ENCODE measurements at places on chromosomes 12 and 14.

- DNase-seq = no peak
Measured at GRCh38 chr14:36619131-36619530, 36.7 kb upstream of the NKX2-8 start.

GRCh38 chr12:27754795-27755194 lies 25.2 kb upstream of the KLHL42 start:
- DNase-seq = no peak

GRCh38 chr12:64944966-64945365 lies 120.5 kb downstream of the TBC1D30 start:
- no peak for DNase-seq

GRCh38 chr14:57038689-57039088 lies 228.4 kb upstream of the OTX2 start:
- no peak for DNase-seq

GRCh38 chr12:116693286-116694227 lies 44.3 kb downstream of the SPRING1 start:
- no peak for DNase-seq

DNA sequence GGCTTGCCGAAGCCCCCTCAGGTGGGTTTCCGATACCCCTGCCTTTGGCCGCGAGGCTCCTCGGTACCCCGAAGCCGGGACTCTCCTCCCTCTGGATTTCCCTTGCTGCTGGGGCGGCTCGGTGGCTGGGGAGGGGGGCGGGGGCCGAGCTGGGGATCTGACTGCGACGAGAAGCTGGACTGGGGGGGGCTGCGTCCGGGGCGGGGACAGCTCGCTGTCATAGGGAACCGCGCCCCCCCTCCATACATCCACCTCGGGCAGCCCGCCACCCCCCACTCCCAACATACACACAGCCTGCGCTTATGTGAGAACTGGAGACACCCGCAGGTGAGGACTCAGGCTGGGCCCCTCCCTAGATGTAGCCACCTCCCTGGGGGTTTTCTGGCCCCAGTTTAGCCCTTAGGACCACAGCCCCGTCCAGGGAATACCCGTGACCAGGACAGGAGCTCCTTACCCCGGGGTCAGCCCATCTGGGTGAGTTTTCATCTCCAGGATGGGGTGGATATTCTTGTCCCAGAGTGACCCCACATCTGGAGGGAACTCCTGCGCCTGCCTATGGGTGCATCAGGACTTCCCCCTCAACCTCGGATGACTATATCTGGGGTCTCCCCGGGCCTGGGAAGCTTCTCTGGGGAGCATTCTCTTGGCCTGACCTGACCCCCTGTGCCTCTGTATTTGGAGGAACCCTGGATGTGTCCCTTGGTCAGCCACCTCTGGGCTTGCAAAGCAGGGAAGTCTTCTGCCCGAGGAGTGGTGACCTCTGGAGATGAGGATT lies 687 bp downstream of the ASIC1 start:
- no peak for DNase-seq

GRCh38 chr14:94367347-94368242 lies 20.8 kb downstream of the SERPINA1 start:
- DNase-seq = no peak

DNA sequence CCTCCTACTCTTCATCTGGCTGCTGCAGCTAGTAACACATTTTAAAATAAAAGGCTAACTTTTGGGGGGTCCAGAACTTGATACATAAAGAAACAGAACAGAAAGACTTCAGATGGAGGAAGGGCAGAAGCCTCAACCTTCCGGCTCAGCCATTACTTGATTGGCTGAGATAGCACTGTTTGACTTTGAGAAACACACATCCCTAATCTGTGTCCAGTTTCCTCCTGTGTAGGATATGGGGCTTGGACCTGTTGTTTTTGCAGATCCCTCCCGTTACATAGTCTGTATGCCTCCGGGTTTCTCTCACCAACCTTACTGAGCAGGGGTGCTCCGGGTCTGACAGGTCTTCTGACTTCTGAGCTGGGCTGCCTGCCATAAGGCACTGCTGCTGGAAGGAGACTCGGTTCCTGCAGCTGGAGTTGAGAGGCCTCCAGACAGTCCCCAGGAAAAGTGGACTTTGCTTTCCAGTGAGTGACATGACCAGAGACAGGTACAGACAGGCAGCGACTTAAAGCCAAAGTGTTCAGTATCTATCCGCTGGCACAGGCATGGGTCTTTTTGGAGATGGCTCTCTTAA lies 8.3 kb upstream of the ZNF641 start:
- no peak for DNase-seq

- DNase-seq = no peak
Measured at GRCh38 chr12:65814038-65814437, 10.2 kb upstream of the HMGA2 start.

- DNase-seq = no peak
Measured at GRCh38 chr12:19411234-19412204, 27.8 kb upstream of the AEBP2 start.

DNA sequence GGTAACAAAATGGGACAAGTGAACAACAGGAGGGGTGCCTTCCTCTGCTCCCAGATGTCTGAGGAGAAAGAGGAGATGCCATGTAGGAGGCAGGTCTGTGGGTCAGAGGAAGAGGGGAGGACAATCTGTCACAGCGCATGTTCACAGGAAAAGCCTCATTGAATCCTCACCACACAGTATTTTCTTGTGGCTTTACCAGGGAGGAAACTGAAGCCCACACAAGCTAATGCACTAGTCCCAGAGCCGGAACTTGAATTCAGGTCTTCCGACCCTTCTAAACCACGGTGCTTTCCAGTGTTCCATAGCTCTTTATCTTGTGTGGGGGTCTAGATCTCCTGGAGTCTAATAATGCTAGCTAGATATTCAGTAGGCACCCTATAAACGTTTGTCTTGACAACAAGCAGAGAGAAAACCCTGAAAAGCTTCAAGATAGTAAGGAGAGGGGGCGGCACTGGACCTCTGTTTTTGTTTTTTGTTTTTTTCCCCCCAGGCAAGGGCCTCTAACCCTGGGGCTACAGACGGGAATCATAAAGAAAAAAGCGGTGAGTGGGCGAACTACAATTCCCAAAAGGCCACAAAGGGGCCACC lies 371 bp upstream of the SHMT2 start:
- DNase-seq = no peak

DNA sequence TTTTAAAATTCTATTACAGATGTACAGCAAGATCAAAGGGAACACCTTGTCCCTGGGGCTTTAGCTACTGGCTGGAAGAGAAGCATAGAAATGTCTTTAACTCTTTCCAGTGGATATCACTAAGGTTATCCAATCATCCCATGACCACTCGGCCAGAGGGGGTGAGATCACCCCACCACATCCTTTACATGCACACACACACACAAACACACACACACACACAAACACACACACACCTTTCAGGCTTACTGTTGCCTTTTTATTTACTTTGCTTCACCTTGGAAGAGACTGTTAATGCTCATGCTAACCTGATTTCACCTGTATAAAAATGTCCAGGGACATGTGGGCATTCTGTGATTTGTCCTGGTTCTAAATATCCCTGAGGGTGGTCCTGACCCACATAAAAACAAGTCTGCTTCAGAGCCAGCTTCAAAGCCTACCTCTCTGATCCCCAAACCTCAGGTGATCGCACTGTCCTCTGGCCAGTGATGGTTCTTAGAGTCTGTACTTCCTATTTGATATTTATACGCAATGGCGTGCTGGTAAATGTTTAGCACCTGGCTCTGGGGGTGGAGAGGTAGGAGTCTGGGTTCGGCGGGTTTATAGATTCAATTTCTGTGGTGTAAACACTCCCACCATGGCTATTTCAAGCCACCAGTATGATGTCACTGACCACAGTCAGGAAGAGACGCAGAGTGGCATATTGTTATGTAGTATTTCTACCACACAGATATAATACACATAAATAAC lies 166.1 kb upstream of the EEA1 start:
- no peak for DNase-seq

GRCh38 chr14:93219103-93219726 lies 12.2 kb downstream of the UBR7 start:
- no peak for DNase-seq

- no peak for DNase-seq
Measured at GRCh38 chr12:48982397-48983080, 4.4 kb downstream of the WNT1 start.

- no peak for DNase-seq
Measured at GRCh38 chr12:79532907-79533288, 157.9 kb downstream of the PAWR start.

- no peak for DNase-seq
Measured at GRCh38 chr12:2052826-2053678, at the start of gene CACNA1C. Gene CACNA1C, plus strand, starts transcription at chr12:2052987. Its CDS starts 576 bp downstream, at chr12:2053563.

DNA sequence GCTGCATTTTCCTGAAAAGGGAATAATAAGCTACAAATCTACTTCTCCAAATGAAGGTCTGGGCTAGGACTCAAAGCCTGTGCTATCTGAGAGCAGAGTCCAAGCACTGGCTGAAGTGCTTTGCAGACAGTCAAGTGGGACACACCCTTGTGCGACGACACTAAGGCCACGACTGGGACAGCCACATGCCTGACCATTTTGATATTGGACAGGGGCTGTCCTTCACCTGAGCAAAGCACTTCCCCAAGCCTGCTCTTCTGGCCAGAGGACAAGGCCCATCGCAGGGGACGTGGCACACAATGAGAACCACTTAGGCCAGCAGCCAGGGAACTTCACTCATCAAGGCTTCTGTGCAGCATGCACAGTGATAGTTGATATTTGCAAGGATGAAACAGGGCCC lies 71.4 kb downstream of the RBM19 start:
- no peak for DNase-seq

- DNase-seq = no peak
Measured at GRCh38 chr14:30748343-30748742, 126.0 kb upstream of the COCH start.

GRCh38 chr12:92472201-92472600 lies 230.6 kb upstream of the PLEKHG7 start:
- DNase-seq = no peak

DNA sequence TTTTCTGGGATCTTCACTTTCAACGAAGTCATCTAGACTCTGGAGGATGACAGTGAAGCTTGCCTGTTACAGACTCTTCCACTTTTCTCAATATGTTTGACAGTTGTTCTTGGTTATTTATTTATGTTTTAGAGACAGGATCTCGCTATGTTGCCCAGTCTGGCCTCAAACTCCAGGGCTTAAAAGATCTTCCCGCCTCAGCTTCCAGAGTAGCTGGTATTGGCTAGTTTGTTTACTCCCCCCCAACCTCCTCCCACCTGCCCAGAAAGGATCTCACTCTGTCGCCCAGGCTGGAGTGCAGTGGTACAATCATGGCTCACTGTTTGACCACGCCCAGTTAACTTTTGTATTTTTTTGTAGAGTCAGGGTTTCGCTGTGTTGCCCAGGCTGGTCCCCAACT lies 3.3 kb downstream of the SPATS2 start:
- no peak for DNase-seq

- DNase-seq = no peak
Measured at GRCh38 chr12:81759190-81760051, at the start of gene PPFIA2. Gene PPFIA2, minus strand, starts transcription at chr12:81759350.

- DNase-seq = no peak
Measured at GRCh38 chr14:64966976-64967375, 5.2 kb downstream of the RAB15 start.

GRCh38 chr14:54483846-54484245 lies 4.9 kb downstream of the GMFB start:
- no peak for DNase-seq

DNA sequence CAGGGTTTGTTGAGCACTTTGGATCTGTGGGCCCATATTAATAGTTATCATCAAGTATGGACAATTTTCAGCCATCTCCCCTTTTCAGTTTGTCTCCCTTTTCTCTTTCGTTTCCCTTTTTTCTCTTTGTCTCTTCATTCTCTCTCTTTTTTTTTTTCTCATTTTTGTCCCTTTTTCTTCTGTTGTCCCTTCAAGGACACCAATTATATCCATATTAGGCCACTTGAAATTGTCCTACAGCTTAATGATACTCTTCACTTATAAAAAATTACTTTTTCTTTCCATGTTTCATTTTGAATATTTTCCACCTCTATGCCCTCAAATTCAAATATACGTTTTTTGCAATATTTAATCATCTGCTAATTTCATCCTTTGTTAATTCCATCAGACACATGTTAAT lies 53.3 kb downstream of the MAP4K5 start:
- no peak for DNase-seq

DNA sequence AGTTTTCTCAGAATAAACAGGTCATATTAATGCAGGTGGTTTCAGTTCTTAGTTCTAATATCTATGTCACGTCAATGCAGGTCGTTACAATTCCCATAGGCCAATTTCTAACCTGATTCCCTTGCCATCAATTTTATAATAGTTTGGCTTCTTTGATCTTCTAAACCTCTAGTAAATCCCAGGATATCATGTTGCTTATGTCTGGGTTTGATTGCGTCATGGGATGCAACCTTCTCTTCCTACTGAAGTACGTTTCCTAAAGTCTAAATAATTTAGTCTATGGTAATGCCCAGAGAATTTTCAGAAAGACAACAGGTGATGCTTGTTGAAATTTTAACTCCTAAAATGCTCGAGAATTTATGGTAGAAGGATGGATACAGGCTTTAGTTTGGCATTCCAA lies 19.2 kb downstream of the TAS2R7 start:
- no peak for DNase-seq

- no peak for DNase-seq
Measured at GRCh38 chr12:79818856-79819255, 116.0 kb downstream of the PPP1R12A start.

DNA sequence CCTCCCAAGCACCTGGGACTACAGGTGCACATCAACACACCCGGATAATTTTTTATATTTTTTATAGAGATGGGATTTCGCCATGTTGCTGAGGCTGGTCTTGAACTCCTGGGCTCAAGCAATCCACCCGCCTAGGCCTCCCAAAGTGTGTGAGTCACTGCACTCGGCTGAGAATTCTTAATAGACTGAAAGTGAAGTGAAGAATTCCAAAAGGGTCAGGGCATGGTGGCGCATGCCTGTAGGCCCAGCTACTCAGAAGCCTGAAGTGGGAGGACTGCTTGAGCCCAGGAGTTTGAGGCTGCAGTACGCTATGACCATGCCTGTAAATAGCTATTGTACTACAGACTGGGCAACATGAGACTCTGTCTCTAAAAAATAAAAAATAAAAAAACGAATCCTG lies 43.7 kb downstream of the TCHP start:
- no peak for DNase-seq

DNA sequence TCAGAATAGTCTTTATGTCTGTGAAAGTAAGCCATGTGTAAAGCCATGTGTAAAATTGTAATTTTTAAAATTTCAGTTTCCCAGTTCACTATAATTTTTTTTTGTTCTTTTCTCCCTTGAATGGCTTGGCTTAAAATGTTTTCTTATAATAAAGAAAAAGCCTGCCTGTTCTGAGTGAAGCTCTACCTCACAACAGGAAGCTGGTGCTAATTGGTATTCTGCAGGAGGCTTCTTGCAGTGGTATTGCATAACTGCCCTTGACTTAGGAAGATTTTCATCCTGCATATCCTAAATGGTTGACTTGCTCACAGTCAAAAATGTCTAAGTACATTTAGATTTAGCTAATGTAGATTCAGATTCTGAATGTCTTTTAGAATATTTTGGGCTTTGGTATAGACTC lies 49.5 kb downstream of the ATP2A2 start:
- no peak for DNase-seq

DNA sequence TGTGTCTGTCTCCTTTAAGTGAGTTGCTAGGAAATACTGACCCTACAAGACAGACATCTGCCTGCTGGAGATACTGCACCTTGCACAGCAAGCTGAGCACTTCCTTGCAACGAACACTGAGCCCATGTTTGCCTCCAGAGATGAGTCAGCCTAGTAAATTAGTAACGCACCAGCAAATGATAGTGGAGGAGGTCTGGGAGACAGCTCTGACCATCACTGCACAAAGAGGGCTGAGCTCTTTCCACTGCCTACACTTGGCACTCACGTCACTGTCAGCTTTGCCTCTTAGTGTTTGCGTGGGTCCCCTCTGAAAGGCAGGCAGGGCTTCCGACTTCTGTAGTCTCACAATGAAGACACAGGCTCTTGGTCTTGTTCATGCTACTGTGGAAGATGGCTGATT lies 109.0 kb downstream of the APAF1 start:
- DNase-seq = no peak

Data from stimulated activated CD8-positive, alpha-beta memory T cell treated with anti-CD3 and anti-CD28 coated beads, Interleukin-4, amount 100 ng/mL, for 1 hour (primary cell).